Stimulated activated CD8-positive, alpha-beta memory T cell treated with anti-CD3 and anti-CD28 coated beads, Interleukin-7, amount 100 ng/mL, for 48 hours (primary cell): ENCODE measurements at places on chromosomes 2 and 18.

DNA sequence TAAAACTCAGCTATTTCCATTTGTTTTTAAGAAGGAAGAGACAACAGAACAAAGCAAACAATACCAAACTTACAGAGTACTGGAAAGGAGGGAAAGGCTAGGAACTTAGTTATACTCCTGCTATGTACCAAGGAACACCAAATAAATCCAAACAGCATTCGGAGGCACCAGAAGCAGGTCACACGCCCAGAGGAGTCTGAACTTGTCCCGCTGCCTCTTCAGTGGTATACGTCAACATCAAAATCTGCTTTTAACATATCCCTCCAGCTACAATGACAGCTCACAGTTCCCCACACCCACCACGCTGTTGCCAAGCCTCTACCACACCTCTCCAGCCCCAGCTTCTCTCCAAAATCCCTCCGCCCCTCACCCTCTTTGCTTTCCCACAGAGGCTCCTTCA, 17.3 kb downstream of the C2orf76 start:
- no peak for DNase-seq

GRCh38 chr2:146867477-146867986, 977.3 kb upstream of the ACVR2A start:
- no peak for DNase-seq

- no peak for DNase-seq
These were observed 122.7 kb upstream of the RIOK3 start for GRCh38 chr18:23330423-23330822.

DNA sequence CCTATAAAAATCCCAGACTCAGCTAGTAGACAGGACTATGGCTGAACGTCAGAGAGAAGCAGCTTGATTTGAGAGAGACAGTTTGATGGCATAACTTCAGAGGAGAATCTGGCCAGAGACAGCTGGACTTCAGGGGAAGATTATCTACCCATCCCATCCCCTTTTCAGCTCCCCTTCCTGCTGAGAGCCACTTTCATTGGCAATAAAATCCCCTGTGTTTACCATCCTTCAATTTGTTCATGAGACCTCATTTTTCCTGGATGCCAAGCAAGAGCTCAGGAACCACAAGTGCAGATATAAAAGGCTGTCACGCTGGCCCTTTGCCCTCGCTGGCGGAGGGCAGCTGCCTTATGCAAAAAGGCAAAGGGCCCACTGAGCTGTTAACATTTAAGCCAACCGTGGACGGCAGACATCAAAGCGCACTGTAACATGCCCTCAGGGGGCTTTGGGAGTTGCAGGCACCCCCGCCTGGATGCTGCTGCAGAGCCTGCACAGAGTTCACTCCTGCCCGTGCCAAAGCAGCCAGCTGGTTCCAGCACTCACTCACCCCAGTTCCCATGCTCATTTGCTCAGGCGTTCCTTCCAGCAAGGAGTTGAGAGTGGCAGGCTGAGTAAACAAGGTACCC, 164.3 kb upstream of the PGAP1 start:
- DNase-seq, result no peak

DNA sequence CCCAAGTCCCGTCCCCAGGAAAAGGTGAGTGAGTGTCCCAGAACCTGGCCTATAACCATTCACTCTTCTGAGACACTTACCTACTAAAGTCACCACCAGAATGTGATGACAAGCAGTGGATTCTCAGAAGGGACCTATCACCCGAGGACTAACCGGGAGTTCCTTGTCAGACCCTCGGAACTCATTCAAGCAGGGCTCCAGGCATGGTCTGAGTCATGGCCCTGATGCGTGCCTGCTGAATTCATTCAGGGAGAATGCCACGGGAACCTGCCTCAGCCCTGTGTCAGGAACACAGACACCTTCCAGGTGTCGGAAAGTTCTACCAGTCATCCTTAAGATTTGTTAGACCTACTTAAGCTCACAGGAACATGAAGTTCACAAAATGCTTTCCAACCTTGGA, 29.8 kb downstream of the ALPK2 start:
- no peak for DNase-seq

DNA sequence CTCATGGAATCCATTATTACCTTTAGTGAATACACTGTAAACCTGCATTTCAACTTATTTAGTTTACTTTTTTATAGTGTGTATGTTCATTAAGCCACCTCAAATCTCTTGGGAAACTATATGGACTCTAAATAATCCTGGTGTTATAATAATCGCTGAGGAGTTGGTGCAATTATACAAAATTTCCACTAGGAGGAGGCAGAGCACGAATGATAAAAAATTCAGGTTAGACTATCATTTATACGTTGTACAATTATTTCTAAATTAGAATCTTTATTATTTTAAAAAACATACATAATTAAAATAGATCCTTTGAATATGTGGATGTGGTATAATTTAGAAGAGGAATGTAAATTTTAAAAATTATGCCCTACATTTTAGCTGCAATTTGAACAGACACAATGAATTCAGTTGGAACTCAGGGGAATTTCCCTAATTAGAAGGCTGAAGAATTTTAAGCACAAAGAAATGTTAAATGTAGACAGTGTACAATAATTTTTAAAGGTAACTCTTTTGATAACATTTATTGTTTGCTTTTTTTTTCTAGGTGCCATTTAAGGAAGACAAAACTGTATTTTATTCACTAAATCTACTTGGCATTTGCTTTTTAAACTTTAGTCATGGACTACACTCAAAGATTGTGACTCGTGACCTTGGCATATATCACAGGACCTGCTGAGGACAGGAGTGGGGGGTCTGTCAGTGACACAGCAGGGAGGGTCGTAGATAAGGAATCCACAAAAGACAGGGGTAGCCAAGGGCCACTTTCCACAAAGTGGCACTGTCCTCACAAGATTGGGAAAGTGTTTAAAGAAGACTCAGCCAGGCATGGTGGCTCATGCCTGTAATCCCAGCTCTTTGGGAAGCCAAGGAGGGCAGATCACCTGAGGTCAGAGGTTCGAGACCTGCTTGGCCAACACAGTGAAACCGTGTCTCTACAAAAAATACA, 45.5 kb downstream of the RAB12 start:
- no peak for DNase-seq

DNA sequence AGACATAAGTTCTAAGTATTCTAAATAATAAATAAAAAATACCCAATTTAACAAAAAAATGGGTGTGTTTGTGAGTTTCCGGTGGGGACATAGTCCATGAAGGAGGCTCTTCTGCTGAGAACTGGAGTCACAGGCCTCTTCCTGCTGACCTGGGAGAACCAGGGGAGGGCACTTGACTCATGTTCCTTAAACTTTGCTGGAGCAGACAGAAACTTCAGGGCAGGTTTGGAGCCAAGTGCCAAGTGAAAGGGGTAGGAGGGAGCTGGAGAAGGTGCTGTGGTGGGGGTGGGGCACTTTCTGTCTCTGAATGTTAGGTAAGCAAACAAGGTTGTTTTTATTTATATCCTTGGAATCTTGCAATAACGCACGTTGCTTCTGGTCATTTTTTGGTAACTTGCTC, 78.8 kb upstream of the TTN start:
- DNase-seq, result no peak

DNA sequence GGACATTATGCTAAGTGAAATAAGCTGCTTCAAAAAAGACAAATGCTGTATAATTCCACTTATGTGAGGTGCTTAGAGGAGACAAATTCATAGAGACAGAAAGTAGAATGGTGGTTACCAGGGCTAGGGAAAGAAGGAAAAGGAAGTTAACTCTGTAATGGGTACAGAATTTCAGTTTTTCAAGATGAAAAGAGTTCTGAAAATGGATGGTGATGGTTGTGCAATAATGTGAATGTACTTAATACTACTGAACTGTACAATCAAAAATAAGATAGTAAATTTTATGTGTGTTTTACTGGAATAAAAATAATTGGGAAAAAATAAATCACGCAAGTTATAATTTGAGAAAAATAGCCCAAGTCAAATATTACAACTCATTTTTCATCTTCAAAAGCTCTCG, 27.5 kb downstream of the ARHGAP25 start:
- no peak for DNase-seq
